ENCODE measurements at places on chromosomes 5 and 9.

DNA sequence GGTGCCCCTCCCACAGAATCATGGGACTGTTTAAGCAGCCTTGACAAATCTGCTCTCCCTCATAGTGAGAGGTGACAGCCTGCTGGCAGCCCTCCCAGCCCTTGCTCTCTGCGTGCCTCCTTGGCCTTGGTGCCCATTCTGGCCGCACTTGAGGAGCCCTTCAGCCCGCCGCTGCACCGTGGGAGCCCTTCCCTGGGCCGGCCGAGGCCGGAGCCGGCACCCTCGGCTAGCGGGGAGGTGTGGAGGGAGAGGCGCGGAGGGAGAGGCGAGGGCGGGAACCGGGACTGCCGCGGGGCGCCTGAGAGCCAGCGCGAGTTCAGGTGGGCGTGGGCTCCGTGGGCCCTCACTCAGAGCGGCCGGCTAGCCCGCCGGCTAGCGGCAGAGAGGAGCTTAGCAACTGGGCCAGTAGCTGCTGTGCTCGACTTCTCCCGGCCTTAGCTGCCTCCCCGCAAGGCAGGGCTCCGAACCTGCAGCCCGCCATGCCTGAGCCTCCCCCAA lies 125.9 kb upstream of the MYO10 start:
- DNase-seq = no peak

DNA sequence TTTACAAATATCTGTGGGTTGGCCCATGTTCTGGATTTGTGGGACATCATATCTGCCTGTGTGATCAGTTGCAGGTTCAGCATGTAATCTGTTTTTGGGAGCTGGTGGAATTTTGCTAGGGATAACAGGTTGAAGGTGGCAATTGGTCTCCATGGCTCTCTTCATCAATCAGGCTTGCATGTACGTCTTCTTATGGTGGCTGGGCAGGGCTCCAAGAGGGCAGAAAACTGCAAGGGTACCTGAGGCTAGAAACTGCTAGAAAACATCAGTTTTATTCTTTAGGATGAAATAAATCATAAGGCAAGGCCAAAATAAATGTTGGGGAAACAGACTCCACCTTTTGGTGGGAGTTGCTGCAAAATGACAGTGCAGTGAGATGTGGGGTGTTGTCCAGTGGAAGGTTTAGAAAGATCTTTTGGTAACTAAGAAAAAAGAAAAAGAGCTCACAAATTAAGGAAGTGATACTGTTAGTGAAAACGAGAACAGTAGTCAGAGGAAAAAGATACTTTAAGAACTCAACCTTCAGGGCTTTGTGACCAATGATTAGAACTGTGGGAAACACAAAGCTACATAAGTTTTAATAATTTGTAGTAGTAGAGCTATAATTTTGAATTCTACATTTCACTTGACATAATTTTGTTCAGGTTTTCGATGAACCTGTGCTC lies 300.7 kb upstream of the IZUMO3 start:
- no peak for DNase-seq

DNA sequence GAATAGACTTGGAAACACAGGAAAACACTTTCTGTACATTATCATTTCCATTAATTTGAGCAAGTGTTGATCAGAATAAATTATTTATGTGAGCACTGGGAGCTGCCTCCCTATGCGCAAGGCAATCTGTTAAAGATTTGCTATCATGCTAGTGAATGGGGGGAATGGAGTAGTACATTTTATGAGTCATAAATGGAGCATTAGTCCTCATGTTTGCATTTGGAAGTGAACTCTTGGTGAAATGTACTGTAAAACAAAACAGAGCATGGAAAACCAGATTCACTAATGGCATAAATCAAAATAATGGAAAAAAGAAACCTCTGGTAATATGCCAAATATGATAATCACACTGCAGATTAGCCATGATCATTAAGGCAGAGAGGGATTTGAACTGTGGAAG lies 40.5 kb upstream of the TMC1 start:
- DNase-seq = no peak

GRCh38 chr9:73056245-73056644 lies 95.4 kb upstream of the ANXA1 start:
- DNase-seq = no peak

DNA sequence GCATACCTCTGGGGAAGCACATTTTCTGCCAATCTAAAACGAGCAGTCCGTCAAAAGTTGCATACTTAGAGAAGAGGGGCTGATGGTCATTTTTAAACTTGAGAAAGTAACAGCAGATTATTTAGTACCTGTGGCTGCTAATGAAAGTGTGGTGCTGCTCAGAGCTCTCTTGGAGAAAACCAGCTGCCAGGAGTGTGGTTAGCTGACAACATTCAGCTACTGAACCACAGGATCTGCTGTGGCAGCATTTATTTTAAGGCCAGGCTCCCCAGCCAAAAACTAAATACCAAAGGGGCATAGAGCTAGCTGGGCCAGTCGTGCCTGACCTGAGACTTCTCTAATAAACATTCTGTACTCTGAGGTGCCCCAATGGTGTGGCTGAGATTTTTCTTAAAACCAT lies 203.6 kb downstream of the EDIL3 start:
- DNase-seq = no peak

DNA sequence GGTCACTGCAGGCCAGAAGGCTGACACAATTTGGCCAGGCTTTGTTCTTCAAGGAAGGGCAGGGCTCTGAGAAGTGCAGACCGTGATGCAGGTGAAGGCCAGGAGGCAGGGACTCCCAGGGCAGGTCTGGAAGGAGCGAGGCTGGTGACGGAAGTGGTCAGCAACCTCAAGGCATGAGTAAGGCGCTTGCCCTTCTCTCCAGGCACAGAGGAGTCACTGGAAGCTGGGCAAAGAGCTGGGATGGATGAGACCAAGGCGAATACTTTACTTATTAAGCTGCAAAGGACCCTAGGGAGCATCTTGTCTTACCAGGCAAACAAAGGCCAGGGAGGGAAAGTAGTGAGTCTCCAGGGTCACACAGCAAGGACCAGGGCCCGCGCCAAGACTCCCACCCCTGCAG lies 18.6 kb downstream of the IRF1 start:
- DNase-seq = no peak

GRCh38 chr9:27088981-27089380 lies 20.0 kb upstream of the TEK start:
- no peak for DNase-seq

- no peak for DNase-seq
Measured at GRCh38 chr9:88579050-88579715, 44.2 kb downstream of the NXNL2 start.

- DNase-seq = no peak
Measured at GRCh38 chr5:149581192-149581861, at the start of gene ARHGEF37. Gene ARHGEF37 (plus strand): TSS chr5:149581498. CDS start chr5:149597770, 16,272 bp downstream.

GRCh38 chr9:35844628-35845270 lies 15.7 kb downstream of the TMEM8B start:
- DNase-seq = peak; percentile 49

- DNase-seq = no peak
Measured at GRCh38 chr9:89015336-89015735, 24.1 kb downstream of the S1PR3 start.

- DNase-seq = no peak
Measured at GRCh38 chr5:79686799-79687198, 2.8 kb upstream of the CMYA5 start.

Data from kidney epithelial cell (primary cell).